ENCODE measurements at places on chromosomes 11 and 22.

- DNase-seq, result no peak
Measured at GRCh38 chr22:23877566-23877965, 16.6 kb upstream of the MIF start.

DNA sequence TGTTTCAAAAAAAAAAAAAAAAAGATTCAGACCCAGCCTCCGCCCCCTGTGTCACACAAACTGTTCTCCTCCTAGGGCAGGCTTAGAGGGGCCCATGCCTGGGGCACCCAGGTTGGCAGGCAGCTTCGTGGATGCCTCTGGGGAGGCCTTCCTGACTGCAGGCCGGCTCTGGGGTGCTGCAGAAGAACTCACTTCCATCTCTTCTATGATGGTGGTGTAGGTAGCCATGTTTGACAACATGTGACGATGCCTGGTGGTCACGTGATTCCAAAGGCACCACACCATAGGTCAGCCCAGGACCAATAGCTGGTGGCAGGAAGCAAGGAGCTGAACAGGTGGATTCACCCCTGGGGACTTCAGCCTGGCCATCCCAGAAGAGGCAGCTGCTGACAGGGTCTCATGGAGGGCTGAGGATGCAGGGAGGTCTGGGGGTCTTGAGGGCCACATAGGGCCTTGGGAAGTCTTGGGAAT lies 24.1 kb upstream of the CELSR1 start:
- peak; percentile 93 for DNase-seq

GRCh38 chr11:118930094-118930712 lies 4.5 kb upstream of the BCL9L start:
- peak; percentile 37 for DNase-seq

- DNase-seq, result no peak
Measured at GRCh38 chr11:78840200-78840599, 265.5 kb upstream of the NARS2 start.

GRCh38 chr11:119924017-119924416 lies 195.0 kb upstream of the NECTIN1 start:
- no peak for DNase-seq

DNA sequence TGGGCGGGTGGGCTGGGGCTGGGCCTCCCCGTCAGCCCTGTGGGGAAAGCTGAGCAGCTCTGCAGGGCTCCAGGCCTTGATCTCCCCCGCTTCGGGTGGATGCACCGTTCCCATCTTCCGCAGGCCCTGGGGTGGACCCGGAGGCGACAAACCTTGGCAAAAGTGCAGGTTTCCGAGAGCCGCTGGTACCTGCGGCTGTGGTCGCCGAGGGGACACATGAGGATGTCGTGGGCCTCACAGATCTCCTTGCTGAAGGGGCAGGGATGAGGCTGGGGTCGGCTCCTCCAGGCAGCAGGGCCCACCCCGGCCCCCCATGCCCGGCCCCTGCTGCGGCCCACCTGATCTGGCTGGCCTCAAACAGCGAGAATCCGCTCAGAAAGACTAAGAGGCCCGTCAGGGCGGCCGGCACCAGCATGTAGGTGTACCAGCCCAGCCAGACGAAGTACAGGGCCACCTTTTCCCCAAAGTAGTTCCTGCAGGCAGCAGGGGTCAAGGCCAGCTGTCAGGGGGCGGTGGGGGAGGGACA lies 11.8 kb downstream of the ANO9 start:
- no peak for DNase-seq

- DNase-seq, result no peak
Measured at GRCh38 chr11:111460856-111461255, 51.3 kb downstream of the BTG4 start.

GRCh38 chr22:43364169-43364435 lies 20.9 kb upstream of the SCUBE1 start:
- no peak for DNase-seq

GRCh38 chr11:76560219-76560618 lies 110.3 kb downstream of the LRRC32 start:
- DNase-seq, result no peak

GRCh38 chr11:10327254-10327653 lies 22.4 kb downstream of the ADM start:
- no peak for DNase-seq

DNA sequence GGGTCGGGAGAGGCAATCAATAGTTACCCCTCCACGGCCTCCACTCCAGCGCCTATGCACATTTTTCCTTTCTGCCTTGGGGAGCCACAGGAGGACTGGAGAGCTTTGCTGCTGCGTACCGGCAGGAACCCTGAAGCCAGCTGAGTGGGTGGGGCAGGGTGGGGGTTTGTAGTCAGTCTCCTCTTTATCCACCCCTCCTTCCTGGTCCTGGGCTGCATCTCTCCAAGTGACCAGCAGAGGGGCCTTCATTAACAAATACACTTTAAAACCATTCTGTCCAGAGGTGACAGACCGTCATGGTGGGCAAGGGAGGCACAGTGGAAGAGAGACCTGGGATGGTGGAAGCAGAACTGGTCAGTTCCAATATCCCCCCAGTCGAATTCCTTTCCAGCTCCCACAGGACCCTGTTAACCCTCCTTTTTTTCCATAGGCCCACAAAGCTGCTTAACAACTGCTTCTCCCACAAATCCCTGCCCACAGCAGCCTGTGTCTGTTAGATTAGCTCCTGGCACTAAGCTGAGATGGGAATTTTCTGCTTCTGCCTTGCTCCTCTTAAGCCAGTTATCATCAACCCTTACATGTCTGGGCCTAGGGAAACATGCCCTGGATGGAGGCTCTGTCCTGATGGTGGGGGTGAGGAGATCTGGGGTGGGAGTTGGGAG lies 3.9 kb upstream of the ABCG4 start:
- peak; percentile 48 for DNase-seq

- no peak for DNase-seq
Measured at GRCh38 chr11:106088896-106089295, 11.4 kb downstream of the AASDHPPT start.

DNA sequence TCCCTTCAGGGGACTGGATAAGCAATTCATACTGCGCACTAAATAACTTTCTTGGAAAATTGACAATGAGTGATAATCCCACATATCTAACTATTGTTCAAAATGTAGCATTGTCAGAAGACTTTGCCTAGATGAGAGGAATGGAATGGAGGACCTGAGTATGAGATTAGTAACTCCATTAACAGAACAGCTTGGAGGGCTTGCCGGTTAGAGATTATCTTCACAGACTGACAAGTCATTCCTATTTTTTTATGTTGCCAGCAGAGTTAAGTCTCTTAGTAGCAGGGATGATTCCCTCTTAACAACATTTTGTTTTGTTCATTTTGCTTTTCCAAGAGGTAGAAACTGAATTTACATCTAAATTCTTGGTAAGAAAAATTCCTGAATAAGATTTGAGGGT lies 7.1 kb upstream of the BACE1-AS start:
- peak; percentile 23 for DNase-seq

GRCh38 chr22:32355760-32356159 lies 1.9 kb upstream of the RFPL3 start:
- peak; percentile 57 for DNase-seq

GRCh38 chr22:17578136-17578754 lies 14.9 kb downstream of the SLC25A18 start:
- no peak for DNase-seq

- no peak for DNase-seq
Measured at GRCh38 chr11:67355023-67355793, 1.9 kb upstream of the POLD4 start.

GRCh38 chr11:78533399-78533798 lies 41.3 kb downstream of the NARS2 start:
- DNase-seq, result no peak

- peak; percentile 32 for DNase-seq
Measured at GRCh38 chr11:20388096-20389055, 860 bp downstream of the PRMT3 start.

GRCh38 chr11:22898036-22898435 lies 37.8 kb upstream of the CCDC179 start:
- no peak for DNase-seq

DNA sequence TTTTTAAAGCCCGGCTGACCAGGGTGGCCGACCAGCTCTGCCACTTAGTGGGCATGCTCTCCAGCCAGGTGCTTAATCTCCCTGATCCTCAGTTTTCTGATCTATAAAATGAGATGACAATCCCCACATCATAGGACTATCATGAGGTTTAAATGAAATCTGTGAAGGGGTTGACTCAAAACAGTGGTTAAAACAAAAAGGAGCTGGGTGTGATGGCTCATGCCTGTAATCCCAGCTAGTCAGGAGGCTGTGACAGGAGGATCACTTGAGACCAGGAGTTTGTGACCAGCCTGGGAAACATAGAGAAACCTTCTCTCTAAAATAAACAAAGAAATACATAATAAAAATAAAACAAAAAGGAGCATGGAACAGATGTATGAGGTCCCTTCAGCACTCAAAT lies 3.6 kb upstream of the C11orf86 start:
- DNase-seq, result no peak

DNA sequence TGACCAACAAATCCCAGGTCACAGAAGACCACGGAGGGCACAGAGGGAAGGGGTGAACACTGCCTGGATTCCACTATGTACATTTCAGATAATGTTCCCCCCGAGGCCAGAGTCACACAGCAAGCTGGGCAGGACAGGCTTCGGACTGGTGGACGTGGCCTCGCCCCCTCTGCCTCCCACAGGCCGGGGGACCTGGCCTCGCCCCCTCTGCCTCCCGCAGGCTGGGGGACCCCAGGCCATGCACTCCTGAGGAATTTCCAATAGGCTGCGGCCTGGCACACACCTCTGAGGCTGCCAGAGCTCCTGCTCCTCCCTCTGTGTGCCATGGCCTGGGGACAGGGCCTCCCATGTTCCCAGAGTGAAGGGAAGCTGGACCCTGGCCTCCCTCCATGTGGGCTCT lies 1352.8 kb downstream of the BRD1 start:
- no peak for DNase-seq

- DNase-seq, result no peak
Measured at GRCh38 chr11:77067861-77068443, 1.2 kb downstream of the CAPN5 start.

DNA sequence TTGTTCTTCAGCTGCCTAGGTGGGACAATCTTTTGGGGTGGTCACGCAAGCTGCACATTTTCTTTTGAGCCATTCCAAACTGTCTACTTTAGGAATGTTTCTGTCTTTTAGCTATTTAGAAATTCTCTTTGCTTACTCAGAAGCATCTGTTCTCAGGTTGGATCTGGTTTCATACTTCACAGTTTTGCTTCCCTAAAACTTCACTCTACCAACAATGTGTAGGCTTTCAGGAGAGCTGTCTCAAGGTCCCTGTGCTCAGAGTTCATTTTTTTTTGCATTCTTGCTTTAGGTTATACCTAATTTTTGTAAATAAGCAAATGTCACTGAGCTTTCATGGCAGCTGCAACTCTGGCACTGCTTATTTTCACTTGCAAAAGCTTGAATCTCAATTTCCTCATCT lies 36.7 kb downstream of the CCDC90B start:
- DNase-seq, result no peak

DNA sequence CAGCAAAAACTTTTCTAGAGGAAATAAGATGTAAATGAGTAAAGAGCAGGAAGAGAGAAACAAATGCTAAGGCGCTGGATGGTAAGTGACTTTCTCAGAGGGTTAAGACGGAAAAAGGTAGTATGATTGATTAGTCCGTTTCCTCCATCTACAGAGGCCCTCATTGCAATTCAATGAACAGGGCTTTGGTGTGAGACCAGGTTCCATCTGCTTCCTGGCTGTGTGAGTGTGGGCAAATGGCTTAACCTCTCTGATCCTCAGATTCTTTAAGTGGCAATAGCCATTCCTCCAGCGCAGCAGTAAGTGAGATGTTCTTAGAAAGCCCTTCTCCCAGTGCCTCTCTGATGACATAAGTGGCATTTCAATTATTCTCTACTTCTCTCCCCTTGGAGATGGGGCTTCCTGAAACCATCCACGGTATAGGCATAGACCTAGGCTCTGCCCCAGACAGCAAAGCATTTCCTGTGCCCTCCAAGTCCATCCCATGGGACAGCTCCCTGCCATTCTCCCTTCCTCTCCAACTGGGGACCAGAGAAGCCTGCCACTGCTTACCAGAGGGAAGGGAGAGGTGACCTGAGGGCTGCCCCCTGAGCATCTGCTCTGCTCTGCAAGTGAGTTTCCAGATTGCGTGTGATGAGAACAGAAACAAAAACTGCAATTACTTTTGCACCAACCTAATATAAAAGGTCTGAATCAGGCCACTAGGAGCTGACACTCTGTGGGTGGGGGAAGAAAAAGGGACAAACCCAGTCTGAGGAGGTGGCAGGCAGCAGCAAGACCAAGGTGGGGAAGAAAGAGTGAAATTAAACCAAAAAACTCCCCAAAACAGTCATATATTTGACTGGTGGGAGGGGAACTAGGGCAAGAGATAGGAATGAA lies 12.7 kb upstream of the CD44 start:
- DNase-seq, result no peak

GRCh38 chr11:111957663-111958444 lies 20.7 kb downstream of the DIXDC1 start:
- DNase-seq, result peak; percentile 55

- DNase-seq, result no peak
Measured at GRCh38 chr11:99718291-99718690, 697.5 kb downstream of the CNTN5 start.

GRCh38 chr11:16921019-16921418 lies 93.2 kb downstream of the PLEKHA7 start:
- no peak for DNase-seq

GRCh38 chr22:39706376-39707140 lies 136.0 kb downstream of the CACNA1I start:
- DNase-seq, result no peak

DNA sequence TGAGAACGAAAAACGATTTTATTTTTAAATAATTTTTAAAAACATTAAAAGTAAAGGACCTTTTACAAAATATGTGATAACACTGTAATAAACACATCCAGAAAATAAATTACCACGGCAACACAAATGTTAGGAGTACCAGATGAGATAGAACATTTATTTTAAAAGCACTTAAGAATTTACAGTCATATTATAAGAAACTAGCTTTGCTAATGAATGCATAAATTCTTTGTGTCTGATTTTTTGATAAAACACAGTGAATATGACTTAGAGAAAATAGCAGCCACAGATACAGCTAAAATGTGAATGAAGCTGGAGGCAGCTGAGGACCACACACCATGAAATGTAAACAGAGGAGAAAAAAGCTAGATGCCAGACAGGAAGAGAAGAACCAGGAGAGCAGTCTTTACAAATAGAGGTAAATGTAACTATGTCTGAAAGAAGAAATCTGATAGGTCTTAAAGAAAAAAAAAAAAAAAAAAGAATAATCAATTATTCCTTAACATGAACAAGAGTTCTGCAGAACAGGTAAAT lies 14.6 kb downstream of the CCDC34 start:
- DNase-seq, result no peak

DNA sequence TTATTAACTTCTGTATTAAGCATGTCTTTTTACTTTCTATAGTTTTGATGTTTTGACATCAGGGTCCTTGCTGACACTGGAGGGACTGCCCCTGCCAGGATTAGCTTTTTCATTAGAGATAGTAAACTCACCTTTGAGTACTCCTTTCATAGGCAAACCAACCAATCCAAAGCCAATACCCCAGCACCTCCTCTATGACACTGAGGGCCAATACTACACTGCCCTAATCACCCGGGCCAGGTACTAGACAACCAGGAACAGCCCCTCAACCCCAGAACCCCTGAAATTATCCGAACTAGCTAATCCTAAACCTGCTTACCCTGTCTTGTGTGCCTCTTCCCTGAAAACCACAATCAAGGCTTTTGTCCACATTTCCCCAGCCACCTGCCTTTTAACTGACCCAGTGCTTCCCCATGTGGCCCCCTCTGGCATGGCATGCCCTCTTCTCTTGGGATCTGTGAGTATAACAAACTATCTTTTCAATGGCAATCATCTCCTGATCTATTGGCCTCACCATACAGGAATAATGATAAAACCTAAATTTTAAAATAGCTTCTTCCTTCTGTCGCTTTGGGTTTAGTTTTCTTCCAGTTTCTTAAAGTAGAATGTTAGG lies 31.2 kb downstream of the RAB6A start:
- peak; percentile 17 for DNase-seq

All from NCI-H524 (cell line).